ENCODE measurements at places on chromosomes 6 and 20.
A peak's percentile ranks its signal among the peaks of the same experiment; 100 is the strongest.

DNA sequence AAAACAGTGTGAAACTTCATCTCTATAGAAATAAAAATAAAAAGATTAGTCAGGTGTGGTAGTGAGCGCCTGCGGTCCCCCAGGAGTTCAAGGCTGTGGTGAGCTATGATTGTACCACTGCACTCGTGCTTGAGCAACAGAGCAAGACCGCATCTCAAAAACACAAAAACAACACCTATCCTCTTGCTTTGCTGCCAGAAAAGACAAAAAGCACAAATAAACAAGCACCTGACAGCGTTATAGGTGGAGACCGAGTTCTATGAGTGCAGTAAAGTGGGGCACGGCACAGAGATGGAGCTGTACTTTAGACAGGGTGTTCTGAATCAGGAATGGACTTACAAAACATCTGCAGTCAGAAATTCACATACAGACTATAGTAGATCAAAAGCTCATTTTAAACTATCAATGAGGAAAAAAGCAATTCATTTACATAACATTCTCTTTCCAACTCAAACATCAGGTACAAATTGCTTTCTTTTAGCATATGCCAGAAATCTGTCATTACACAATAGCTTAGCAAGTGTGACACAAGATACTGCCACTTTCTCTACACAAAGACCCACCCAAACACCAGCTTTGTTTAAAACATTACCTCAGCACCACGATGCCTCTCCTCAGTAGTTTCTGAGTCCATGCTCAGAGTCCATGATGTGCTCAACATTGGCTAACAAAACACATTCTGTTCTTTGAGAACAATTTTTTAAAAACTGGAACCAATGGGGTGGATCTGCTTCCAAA is 10.1 kb downstream of the EZR start:
- no peak for DNase-seq

- no peak for DNase-seq
Observed at GRCh38 chr20:57708694-57709673, 831 bp downstream of the PMEPA1 start.

- DNase-seq, result no peak
Observed at GRCh38 chr6:125339653-125340052, 37.9 kb upstream of the HDDC2 start.

- no peak for DNase-seq
Observed at GRCh38 chr6:221531-222349, 70.5 kb upstream of the DUSP22 start.

- DNase-seq, result no peak
Observed at GRCh38 chr6:68654134-68654533, 19.1 kb downstream of the ADGRB3 start.

DNA sequence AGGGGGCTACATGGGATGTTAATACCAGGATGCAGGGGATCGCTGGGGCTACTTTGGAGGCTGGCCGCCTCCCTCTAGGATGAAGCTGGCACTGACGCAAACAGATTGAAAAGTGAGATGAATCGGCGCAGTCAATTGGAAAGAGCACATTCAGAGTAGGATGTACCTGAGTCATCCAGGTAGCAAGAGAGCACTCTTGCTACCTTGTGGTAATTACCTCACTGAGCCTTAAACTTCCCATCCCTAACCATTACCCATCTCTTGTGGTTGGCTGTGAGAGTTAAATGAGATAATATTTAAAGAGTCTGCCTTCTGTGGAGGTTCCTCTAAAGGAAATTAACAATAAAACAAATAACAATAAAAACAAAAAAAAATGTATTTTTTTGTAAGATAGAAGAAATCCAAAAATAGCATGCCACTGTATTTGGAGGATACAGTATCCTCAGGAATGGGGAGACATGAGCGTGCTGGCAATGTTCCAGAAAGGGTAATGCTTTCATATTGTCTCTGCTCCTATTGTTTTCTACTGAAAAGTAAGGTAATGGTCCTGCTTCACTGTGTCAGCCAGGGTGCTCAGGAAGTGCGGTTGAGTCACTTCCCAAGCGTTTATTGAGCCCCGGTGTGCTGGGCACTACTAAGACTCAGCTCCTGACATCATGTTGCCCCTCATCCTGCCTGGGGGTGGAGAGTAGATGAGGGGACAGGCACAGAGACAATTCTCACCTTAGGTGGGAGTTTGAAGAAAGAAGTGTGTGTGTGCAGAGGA is 301.1 kb downstream of the EYA4 start:
- DNase-seq, result peak; percentile 1

- DNase-seq, result no peak
Observed at GRCh38 chr20:59938221-59938620, 1.9 kb downstream of the PPP1R3D start.

DNA sequence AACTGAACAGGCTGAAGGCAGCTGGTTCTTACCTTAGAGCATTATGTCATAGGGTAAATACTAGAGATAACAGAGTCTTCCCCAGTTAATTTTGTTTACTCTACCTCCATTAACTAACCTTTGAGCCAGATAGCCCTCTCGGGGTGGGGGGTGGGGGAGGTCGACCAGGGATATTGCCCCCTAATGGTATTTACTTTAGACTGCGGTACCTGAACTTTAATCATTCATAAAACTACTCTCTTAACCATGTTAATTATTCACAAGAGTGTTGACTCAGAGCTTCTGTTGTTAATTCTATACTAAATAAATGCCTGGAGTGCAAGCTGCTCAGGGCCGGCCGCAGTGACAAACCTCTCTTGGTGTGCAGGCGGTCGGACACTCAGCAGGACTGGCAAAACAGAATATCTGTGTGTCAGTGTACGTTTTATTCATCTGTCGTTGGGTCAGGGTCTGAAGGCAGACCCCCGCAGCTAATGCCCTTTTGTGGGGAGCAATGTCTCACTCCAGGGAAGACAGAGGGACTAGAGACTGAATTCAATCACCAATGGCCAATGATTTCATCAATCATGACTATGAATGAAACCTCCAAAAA is 152.4 kb upstream of the COL21A1 start:
- no peak for DNase-seq

- no peak for DNase-seq
Observed at GRCh38 chr6:39347206-39347605, 24.7 kb upstream of the KCNK16 start.

DNA sequence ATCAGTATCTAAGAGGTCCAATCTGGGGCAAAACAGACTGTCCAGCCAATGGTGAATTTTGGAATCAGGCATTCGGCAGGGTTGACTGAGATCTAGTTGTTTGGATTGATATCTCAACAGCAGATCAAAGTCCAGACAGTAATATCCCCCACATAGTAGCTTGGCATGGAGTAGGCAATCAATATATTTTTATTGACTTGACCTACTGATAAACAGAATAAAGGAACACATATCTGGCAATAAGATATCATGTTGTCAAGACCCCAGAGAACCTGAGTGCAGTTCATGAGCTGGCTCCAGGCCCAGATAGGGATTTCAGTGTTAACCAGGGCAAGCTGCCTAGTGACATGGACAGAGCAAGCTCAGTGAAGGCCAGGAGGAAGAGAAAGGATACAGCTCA is 34.4 kb downstream of the TNFAIP3 start:
- no peak for DNase-seq

DNA sequence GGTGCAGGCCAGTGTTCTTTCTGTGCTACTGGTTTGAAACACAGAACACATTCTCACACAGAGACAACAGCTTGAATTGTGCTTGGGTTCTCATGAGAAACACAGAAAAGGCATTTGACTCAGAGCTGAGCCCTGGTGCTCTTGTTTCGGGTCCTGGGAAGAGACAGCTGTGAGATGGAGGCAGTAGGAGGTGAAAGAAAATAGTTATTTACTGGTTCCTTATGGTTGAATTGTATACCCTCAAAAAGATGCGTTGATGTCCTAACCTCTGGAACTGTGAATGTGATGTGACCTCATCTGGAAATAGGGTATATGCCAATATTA is 87.1 kb upstream of the RPS6KA2 start:
- DNase-seq, result no peak

GRCh38 chr20:25321262-25321831 is 69.3 kb downstream of the ABHD12 start:
- DNase-seq, result no peak

- DNase-seq, result peak; percentile 64
Observed at GRCh38 chr20:63653041-63653973, at the start of gene STMN3. STMN3 (minus strand) TSS chr20:63653424; CDS start chr20:63653345, 79 bp downstream.

DNA sequence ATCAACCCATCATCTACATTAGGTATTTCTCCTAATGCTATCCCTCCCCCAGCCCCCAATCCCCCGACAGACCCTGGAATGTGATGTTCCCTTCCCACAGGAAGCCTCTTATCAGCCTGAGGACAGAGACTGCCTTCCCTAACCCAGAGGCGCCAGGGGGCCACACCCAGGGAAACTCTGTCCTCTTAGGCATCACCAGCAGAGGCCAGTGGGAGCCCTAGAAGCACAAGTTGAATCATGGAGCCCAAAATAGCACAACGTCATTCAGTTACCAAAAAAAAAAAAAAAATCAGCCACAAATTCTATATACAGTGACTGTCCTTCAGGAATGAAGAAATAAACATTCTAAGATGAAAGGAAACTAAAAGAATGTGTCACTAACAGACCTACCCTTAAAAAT is 625.7 kb downstream of the TFAP2A start:
- DNase-seq, result no peak

GRCh38 chr6:116550796-116551195 is 2.8 kb upstream of the CALHM4 start:
- no peak for DNase-seq

DNA sequence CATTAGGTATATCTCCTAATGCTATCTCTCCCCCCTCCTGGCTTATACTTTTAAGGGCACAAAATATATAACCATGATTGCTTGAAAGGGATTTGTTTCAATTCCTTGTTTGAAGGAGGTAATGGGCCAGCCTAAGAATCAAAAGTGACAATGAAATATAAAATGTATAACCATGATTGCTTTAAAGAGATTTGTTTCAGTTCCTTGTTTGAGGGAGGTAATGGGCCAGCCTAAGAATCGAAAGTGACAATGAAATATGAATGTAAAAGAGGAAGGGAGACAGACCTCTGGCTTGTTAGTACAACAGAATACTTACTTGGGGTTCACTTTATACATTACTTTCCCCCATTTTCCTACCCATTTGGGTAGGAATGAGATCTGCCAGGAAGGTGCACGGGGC is 55.5 kb downstream of the FOXC1 start:
- no peak for DNase-seq

- no peak for DNase-seq
Observed at GRCh38 chr6:146542881-146543210, 787 bp upstream of the RAB32 start.

GRCh38 chr6:157346373-157346772 is 23.1 kb upstream of the TMEM242 start:
- DNase-seq, result no peak

DNA sequence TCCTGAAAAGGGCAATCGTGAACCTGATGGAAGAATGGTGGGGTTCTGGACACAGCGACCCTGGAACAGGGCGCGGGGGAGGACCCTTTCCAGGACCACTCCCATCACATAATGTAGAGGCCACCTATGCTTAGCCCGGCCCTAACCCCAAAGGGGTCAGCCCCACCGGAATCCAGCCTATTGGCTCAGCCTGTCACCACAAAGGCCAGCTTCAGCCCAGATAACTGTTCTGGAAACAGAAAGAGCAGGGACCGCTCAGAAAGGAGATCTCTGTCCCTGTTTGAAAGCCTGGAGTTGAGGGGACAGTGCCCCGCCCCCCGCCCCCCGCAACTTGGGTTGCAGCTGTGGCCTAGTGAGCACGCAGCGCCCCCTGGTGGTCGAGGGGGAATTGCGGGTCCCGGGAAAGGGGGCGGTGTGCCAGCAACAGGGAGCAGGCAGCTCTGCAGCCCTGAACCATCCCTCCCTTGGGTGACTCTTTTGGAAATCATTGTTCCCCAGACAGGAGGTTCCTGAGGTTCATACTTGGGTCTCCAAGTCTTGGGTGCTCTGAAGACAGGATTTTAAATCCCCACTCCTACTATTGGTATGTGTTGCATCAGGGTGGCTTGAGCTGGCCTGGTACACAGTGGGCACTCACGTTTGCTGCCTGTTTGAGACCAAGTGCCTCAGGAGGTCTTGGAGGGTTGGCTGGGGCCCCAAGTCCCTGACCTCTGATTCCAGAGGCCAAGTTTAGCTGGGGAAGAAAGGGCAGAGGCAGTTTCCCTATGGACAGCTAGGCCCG is 1.5 kb downstream of the SIGLEC1 start:
- DNase-seq, result peak; percentile 73

DNA sequence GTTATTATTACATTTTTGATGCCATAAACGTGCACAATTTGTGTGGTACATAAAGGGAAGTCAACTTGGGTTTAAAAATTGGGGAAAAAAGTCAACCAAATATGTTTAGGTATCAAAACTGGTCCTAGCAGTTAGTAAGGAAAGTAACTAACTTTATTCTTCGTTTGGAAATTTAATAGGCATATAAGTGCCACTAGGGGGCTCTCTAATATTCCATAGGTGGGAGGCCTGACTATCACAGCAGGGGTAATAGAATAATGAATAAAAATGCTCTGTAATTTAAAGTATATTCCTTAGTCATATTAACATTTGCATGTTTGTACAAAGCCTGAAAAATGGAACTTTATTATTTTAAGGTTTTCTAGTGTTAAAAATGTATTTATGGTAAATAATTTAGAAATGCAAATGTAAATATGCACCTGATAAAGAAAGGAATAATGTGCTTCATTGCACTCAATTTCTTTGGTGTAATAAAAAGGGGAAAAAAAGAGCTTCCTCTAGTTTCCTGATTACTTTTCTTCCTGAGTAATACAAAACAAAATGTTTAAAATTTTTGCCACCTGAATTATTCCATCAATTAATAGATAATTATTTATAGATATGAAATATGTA is 125.7 kb upstream of the HDAC2 start:
- no peak for DNase-seq

DNA sequence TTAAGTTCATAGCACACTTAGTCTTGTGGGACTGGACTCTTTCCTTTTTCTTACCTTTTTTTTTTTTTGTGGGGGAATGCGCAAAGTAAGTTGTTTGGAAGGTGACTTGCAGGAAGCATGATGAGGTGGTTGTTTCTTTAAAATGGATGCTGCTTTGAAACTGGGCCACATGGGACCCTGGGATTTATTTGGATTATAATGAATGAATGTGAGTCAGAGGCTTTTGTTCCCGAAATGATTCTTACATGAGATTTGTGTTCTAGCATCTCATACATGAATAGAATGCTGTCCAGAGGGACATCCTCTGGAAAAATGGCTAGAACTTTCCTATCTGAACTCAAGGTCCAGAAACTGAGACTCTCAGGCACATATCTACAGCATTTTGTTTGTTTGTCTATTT is 236.6 kb upstream of the RNF24 start:
- no peak for DNase-seq

DNA sequence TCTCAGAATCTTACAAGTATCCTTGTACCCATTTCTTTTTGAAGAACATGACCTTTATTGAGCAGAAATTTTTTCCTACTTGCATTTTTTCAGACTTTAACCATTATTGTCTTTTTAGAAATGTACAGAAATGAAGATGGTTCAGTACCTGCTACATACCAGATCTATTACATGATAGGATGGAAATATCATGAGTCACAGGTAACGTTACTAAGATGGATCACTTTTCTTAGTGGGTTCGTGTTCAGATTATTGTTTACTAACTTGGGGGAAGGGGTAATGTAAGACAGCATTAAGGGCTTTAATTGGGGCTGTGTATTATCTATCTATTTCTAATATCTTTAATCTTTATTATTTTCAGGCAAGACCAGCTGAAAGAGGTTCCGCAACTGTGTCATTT is 31.9 kb downstream of the NDUFAF5 start:
- no peak for DNase-seq
